ENCODE measurements at places on chromosomes 7 and 10.

DNA sequence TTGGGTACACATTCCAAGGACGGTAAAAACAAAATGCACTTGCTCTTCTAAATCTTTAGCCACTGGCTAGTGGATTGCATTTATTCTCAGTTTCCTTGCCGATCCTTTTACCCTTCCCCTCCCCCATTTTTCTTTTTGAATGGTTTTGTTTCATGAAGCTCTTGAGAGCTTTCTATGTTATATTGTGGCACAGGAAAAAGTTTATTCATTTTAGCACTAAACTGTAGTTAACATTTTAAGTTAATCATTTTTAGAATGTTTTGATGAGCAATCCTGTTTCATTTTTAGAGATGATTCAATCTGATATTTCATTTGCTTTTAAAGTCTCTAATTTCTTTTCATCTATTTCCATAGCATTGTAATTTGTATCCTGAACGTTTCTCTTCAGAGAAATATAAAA lies 24.0 kb downstream of the ZEB1 start:
- DNase-seq = no peak
- H3K4me3 ChIP-seq = no peak overlapping the region
- no peak overlapping the region for H3K27ac ChIP-seq
- H3K36me3 ChIP-seq = peaks cover 2% of the 10 kb centered on the region
- H3K27me3 ChIP-seq = no peaks in the 10 kb centered on the region
- H3K4me1 ChIP-seq = peaks cover 6% of the 10 kb centered on the region

DNA sequence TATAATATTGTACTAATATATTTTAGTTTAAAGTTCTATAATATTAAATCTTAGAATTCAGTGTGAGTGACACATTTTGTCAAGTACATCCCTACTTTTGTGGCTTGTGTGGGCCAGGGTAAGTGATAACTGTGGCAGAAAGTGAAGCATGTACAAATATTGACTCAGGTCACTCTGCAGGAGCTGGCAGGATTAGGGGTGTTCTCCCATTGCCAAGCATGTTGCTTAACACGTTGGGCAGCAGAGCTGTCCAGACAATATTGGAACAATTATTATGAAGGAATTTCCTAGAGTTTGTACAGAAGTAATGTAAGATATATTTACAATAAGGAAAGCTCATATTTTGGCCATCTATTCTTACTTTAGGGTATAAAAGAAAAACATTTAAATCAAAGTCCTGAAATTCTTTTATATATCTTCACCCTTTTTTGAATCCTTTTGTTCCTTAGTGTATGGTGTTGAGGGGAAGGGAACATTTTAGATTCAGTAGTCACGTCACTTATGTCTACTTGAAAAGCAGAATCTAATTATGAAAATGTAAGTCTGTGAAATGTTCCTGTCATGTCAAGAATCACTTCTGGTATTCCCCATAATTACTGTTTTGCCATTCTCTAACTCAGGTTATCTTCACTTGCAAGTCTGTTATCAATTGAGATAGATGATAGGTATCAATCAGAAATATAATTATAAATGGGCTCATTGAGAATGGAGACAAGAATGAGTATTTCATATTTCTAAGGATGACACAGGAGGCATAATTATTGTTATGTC lies 4.0 kb downstream of the HDAC9 start:
- H3K4me3 ChIP-seq = no peak overlapping the region
- peaks cover 17% of the 10 kb centered on the region for H3K4me1 ChIP-seq
- DNase-seq = no peak
- no peaks in the 10 kb centered on the region for H3K36me3 ChIP-seq

- DNase-seq = peak; percentile 60
- H3K4me3 ChIP-seq = peak overlapping the region; percentile 64
- peak overlapping the region; percentile 86 for H3K27ac ChIP-seq
- no peaks in the 10 kb centered on the region for H3K27me3 ChIP-seq
These were observed 95.0 kb upstream of the AGBL3 start for GRCh38 chr7:134891262-134891695.

DNA sequence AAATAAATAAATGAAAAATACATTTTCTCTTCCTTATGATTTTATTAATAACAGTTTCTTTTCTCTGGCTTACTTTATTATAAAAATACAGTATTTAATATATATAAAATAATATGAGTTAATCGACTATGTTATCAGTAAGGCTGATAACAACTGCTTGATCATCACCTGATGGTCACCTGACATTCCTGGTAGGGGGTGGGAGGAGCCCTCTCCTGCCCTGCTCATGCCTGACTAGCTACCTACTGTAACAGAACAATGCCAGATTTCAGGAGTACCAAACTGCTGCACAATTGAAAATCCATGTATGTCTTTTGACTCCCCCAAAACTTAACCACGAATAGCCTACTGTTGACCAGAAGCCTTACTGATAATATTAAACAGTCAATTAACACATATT lies 1.3 kb upstream of the APBB1IP start:
- H3K27ac ChIP-seq = no peak overlapping the region
- no peak for DNase-seq
- no peaks in the 10 kb centered on the region for H3K27me3 ChIP-seq
- no peaks in the 10 kb centered on the region for H3K36me3 ChIP-seq

DNA sequence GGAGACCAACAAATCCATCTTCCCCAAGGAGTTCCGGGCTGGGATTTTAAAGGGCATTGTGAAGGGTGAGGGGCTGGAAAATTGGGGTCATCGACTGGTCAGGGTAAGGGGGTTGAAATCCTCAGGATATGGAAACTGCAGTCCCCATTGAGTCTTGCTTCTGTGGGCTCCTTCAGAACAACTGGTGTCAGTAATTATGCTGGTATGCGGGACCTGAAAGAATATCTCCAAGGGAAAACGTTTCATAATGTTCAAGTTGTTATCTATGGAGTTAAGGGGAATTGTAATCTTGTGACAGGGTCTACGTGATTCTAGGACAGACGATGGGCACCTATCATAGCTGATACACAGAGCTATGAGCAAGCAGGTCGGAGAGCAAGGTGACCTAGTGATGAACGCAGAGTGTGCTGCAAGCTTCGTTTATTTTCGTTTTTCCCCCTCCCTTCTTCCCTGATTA lies 494 bp upstream of the RHBDD2 start:
- H3K4me1 ChIP-seq = peaks cover 18% of the 10 kb centered on the region
- peak; percentile 49 for DNase-seq
- H3K4me3 ChIP-seq = peak overlapping the region; percentile 64
- no peaks in the 10 kb centered on the region for H3K27me3 ChIP-seq
- H3K36me3 ChIP-seq = peaks cover 24% of the 10 kb centered on the region
- peak overlapping the region; percentile 58 for H3K27ac ChIP-seq

DNA sequence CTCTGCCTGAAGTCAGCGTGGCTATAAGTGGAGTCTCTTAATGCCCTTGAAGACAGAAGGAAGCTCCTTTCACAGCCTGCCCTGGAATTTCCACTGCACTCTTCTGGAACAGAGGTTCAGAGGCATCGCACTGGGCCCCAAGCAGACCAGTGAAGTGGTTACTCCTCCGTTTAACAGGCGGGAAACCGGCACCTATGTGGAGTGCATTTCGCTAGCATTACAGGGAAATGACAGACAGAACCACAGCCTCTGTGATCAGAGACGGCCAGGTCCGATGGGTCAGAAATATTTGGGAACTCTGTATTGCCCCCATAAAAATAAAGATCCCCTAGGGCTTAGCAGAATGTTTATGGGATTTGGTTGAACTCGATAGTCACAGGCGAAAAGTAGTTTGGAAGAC lies 406.9 kb upstream of the PRKCQ start:
- H3K27me3 ChIP-seq = no peaks in the 10 kb centered on the region
- H3K36me3 ChIP-seq = no peaks in the 10 kb centered on the region
- DNase-seq = no peak
- H3K4me3 ChIP-seq = no peak overlapping the region

- H3K36me3 ChIP-seq = no peaks in the 10 kb centered on the region
- peak; percentile 89 for DNase-seq
- H3K4me1 ChIP-seq = peaks cover under 1% of the 10 kb centered on the region
These were observed 4.0 kb upstream of the SH3PXD2A start for GRCh38 chr10:103859161-103860086.

GRCh38 chr10:44466236-44466635 lies 81.3 kb upstream of the CXCL12 start:
- no peaks in the 10 kb centered on the region for H3K27me3 ChIP-seq
- H3K4me1 ChIP-seq = peaks cover 48% of the 10 kb centered on the region
- no peaks in the 10 kb centered on the region for H3K36me3 ChIP-seq
- DNase-seq = peak; percentile 85

GRCh38 chr7:112159351-112159750 lies 46.8 kb downstream of the DOCK4 start:
- no peaks in the 10 kb centered on the region for H3K36me3 ChIP-seq
- no peak overlapping the region for H3K4me3 ChIP-seq
- no peak overlapping the region for H3K27ac ChIP-seq
- no peak for DNase-seq
- peaks cover 32% of the 10 kb centered on the region for H3K4me1 ChIP-seq
- no peaks in the 10 kb centered on the region for H3K27me3 ChIP-seq

DNA sequence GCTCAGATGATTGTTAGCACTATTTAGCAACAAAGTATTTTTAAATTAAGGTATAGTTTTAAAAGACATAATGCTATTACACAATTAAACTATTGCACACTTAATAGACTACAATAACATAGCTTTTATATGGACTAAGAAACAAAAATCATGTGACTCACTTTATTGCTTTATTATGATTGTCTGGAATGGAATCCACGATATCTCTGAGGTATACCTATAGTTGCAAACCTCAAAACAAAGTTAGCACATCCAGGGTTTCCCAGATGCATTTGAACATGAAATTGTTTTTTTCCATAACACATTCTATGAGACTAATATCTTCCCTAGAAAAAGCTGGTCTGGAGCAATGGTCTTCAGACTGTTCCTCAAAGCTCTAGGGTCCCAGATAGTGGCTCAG lies 18.3 kb upstream of the RPEL1 start:
- H3K4me1 ChIP-seq = peaks cover 38% of the 10 kb centered on the region
- H3K27me3 ChIP-seq = no peaks in the 10 kb centered on the region
- no peaks in the 10 kb centered on the region for H3K36me3 ChIP-seq
- H3K27ac ChIP-seq = no peak overlapping the region
- no peak for DNase-seq
